H7 (cell line): ENCODE measurements at places on chromosomes 5 and 9.

GRCh38 chr9:70679845-70680244 lies 265.4 kb upstream of the KLF9 start:
- DNase-seq = no peak

GRCh38 chr5:72498284-72498683 lies 8.9 kb downstream of the ZNF366 start:
- DNase-seq = no peak

DNA sequence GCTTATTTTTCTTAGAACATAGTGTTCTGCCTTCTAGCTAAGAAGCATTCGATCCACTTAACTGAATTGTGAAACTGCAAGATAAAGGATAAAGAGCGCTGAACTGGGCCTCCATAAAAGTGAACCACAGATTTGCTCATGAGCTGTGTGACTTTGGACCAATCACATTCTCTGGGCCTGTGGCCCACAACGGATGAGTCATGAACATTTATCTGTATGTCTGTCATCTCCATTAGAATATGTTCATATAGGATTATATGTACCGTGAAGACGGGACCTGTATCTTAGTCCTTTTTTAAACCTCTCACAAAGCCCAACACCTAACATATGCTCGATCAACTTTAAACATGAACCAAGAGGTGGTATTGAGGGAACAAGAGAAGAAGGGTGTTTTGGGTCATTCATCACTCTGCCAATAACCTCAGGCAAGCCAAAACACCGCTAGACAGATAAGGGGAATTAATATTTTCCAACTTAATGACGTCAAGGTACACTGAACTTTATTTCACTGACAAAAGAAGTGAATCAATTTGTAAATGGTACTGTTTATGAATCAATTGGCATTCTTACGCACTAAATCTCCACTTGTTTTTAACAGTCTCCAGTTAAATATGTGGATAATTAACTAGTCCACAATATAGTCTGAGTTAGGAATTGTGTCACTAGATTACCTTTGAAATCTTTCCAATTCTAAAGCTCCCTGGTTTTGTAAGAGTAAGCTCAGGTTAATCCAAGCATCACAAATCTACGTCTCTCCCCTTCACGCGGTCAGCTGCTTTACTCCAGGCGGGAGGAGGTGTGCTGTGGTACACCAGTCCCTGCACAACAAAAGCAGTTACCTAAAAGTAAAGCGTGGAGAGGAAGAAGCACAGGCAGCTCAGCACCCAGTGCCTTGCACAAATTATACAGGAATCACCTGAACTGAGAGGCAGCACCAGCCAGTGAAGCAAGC lies 1.6 kb downstream of the TMEM245 start:
- DNase-seq = peak; percentile 29

- no peak for DNase-seq
These were observed 89.7 kb downstream of the ELAVL2 start for GRCh38 chr9:23736293-23736692.

DNA sequence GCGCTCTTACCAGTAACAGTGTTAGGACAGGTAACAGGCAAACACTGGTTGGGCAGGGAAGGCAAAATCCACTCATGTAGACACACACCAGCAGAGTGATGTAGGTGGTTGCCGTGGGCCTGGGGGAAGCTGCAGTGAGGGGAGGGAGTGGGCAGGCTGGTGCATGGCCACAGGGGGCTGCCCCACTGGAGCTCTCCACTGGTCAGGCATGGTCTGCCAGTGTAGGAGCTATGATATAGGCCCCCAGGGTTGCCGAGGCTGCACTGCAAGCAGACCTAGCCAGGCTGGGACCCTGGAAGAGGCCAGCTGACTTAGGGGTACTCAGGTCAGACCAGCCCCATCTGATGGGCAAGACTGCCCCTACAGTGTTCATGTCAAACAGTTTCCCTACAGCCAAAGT lies 154.6 kb downstream of the GDNF start:
- DNase-seq = no peak

GRCh38 chr5:156386976-156387375 lies 60.0 kb downstream of the SGCD start:
- no peak for DNase-seq

DNA sequence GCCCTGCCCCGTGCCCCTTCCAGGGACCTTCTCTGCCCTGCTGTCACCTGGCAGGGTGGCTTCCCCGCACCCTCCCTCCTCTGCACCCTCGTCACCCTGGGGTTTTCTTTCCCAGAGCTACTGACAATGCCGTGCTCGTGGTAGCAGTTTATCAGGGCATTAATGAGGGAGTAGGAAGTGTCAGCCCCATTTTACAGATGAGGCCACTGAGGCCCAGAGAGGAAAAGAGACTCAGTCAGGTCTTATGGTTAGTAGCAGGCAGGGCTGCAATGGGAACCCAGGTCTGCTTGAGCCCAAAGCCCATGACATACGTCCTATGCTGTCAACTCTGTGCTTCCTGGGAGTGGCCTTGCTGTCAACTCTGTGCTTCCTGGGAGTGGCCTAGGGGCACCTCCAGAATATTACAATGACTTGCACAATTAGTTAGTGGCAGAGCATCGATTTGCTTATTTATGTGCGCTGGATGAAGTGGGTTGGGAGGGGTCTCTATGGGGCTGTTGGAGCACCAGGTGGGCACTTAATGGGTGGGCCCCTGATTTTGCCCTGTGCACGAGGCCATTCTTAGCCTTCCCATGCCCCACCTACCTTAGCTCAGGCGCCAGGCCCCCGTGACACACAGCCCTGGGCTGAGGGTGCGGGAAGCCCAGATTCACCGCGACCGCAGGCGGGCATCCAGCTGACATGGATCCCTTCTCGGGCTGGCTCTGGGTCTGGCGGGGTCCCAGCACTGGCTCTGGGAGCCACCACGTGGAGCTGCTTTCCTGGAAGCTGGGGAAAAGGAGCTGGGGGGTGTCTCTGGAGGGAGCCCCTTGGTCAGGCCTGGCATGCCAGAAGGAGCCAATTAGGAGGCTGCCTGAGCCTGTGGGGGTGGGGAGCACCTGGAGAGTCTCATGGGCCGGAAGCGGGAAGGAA lies 82.0 kb upstream of the ORM1 start:
- DNase-seq = no peak

- DNase-seq = no peak
These were observed 26.6 kb upstream of the PIP5K1B start for GRCh38 chr9:68678430-68678829.

GRCh38 chr5:41925555-41925951 lies 472 bp downstream of the FBXO4 start:
- no peak for DNase-seq

- DNase-seq = peak; percentile 69
These were observed 1.3 kb upstream of the CARD19 start for GRCh38 chr9:93094658-93095204.

GRCh38 chr9:125343518-125344275 lies 82.1 kb downstream of the GAPVD1 start:
- DNase-seq = peak; percentile 65

GRCh38 chr9:31683116-31683515 lies 701.3 kb upstream of the ACO1 start:
- DNase-seq = no peak

DNA sequence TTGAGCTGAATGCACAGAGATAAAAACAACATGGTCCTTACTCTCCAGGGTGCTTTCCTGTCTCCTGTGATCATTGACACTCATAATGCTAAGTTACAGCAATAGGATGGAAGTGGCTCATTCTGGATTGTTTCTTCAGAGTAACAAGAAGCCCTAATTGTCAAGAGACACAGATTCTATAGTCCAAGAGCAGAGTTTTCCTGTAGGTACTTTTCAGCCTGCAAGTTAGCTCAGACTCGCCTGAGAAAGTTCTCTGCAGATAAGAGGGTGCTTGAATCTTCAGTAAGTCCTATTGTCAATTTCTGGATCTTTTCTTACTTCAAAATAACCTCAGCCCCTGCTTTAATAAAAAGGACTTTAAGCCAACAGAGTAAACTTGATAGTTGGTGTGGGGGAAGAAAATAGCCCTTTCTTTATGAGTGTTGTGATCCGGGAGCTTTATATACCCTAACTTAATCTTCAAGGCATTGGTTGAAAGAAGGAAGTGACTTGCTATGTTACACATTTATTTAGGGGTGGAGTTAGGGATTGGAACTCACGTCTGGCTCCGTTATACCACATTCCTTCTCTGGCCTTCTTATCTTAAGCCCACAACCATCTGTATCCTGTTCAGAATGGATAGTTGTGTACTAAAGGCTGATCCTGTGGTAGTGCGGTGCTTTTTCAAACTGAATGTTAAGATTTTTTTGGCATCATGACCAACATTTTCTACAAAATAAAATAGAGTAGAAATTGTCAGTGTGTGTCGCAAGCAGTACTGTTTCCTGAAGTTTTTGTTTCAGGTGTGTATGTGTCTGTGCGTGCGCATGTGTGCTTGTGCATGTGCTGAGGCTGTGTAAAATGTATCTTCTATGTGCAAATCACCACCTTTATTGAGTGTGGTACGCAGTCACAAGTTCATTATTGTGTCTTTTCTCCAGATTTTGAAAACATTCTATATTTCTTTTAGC lies 173.9 kb downstream of the WDR70 start:
- no peak for DNase-seq

- peak; percentile 21 for DNase-seq
These were observed 14.4 kb downstream of the STK10 start for GRCh38 chr5:172173564-172174153.

DNA sequence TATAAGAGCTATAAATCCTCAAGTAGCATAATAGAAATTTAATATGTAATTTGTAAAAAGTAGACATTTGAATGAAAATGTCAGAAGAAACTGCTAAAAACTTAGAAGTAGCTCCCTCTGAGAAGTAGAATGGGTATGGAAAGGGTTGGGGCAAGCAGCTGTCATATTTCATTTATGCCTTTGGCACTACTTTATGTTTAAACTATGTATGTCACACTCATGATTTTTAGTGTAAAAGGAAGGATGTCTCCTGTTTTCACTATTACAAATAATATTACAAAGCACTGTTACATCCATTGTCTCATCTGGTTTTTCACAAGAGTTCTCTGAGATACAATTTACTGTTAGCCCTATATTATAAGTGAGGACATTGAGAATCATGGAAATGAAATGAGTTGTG lies 96.3 kb upstream of the ZNF462 start:
- DNase-seq = no peak

- DNase-seq = peak; percentile 88
These were observed at the start of gene MRPL22 for GRCh38 chr5:154940772-154941620. Gene MRPL22, plus strand, starts transcription at chr5:154941073. Its CDS starts 38 bp downstream, at chr5:154941111.

DNA sequence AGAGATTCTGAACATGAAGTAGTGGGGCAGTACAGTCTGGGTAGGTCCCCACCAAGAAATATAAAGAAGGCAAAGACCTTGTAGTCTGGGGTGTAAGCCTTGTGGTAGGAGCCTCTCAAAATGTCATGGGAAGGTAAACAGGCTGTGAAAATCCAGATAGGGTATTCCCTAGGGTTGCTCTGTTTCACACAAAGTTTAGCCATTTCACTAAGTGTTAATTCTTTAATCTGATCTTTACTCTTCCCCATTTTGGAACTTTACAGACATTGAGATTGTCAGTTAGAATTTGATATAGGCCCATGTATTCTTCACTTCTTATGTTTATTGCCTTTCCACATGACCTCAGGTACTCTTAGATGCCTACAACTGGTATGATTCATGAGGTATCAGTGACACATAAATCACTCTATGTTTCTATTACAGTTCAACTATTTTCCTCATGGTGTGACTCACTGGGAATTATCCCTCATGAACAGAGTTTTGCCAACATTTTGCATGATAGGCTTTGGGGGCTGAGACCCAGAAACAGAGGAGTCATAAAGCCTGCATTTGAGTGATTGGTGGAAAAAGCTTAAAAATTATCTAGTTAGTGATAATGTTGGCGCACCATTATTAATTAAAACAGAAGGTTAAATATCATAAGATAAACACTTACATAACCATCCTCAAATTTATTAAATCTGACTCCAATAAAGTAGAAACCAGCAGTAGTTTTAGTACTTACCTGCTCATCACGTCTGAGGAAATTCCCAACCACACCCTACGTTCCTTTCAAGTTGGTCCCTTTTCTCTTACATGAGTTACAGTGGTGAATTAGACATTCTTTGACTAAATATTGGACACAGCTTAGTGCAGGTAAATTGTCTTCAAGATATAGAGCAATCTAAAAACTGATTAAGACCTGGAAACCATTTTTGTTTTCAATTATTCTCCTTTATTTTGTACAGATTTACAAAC lies 399.8 kb upstream of the MEF2C start:
- DNase-seq = no peak

DNA sequence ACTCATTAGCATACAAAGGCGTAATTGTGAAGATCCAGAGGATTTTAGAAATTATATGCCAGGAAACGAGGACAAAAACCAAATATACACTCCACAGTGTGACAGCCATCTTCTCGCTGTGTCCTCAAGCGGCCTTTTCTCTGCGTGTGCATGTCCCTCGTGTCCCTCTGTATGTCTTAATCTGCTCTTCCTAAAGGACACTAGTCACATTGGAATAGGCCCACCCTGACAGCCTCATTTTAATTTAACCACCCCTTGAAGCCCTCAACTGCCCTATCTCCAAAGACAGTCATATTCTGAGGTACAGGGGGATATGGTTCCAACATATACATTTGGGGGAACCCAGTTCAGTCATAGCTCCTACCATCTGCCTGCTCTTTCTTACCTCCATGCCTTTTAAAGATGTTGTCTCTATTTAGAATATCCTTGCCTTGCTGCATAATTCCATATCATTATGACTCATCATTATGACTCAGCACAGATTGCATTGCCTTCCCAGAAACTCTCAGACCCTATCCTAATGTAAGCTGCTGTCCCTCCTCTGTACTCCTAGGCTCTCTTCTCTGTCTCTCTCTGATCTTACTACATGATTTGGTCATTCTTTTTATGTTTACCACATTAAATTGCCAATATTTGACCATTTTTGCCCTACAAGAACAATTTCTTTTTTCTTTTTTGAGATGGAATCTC lies 210.9 kb downstream of the AOPEP start:
- no peak for DNase-seq
